ENCODE measurements at places on chromosomes 1 and 21. TPM values are rescaled to one million over a fixed set of nuclear protein-coding genes. Genes with fewer than 3 reads are reported as not detected.
A peak's percentile ranks its signal among the peaks of the same experiment; 100 is the strongest.

GRCh38 chr1:151266315-151266714 lies 11.8 kb downstream of the PSMD4 start:
- DNase-seq = no peak

DNA sequence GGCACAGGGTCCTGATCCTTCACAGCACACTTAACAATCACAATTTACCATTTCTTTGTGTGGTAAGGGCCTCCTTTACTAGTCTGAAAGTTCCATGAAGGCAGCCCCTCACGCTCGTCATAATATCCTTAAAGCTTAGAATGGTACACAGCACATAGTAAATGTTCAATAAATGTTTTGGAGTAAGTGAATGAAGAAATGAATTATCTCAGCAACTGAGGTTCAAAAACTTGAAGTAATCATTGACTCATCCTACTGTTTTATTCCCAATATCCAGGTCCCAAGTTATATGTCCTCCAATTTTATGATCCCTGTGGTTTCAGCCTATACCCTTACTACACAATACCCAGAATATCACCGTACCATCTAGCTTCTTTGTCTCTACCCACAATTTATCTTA lies 2.2 kb upstream of the C1orf162 start:
- DNase-seq = no peak

GRCh38 chr21:33135925-33136324 lies 66.0 kb downstream of the OLIG1 start:
- no peak for DNase-seq

DNA sequence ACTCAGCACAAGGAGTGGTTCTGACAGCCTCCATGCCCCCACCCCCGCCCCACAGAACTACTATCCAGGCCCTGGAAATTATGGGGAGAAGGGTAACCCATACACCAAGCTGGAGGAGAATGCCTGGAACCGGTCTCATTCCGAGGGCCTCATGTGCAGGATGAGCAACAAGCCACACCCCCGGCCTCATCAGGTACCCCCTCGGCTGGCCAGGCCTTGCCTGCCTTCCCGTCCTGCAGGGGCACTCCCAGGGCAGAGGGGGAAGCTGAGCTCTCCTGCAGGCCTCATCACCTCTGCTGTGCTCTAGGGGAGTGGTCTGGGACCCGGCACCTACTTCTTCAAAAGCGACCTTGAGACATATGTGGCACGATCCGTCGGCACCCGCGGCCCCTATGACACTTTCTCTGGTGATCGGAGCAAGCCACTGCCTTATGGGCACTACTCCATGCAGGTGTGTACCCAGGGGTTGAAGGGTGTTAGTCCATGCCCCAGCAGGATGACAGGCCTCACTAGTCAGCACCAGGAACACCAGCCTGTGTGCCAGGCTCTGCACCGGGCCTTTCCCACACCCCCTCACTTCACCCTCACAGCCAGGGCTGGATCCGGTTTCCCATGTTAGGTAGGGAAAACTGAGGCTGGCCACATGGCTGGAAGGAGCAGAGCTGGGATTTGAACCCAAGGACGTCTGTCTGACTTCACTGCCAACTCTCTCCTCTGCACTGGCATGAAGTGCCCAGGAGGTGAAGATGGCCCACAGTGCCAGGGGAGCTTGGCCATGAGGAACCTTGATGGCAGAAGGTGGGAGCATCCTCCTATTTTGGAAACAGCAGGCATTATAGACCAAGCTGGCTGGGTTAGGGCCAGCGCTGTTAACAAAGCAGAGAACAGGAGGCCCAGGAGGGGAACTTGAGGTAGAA lies 10.9 kb upstream of the TTC22 start:
- no peak for DNase-seq

- DNase-seq = no peak
Measured at GRCh38 chr1:109040627-109040988, 1.3 kb downstream of the WDR47 start.

DNA sequence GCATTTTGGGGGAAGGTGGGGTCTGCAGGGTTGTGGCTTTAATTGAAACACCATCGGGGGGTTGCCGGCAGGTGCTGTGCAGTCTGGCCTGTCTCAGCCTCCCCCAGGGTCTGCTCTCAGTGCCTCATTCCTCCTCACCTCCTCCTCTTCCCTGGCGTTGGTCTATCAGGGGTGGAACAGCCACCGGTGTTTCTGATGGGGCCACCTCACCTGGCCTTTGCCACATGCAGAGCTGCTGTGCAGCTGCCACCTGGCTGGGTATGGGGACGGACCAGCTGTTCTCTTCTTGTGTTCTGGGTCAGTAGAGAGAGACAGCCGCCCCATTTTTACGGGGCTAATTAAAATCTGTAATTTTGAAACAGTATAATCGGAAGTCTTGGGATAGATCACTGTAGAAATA lies 53.9 kb downstream of the SPSB1 start:
- DNase-seq = no peak

DNA sequence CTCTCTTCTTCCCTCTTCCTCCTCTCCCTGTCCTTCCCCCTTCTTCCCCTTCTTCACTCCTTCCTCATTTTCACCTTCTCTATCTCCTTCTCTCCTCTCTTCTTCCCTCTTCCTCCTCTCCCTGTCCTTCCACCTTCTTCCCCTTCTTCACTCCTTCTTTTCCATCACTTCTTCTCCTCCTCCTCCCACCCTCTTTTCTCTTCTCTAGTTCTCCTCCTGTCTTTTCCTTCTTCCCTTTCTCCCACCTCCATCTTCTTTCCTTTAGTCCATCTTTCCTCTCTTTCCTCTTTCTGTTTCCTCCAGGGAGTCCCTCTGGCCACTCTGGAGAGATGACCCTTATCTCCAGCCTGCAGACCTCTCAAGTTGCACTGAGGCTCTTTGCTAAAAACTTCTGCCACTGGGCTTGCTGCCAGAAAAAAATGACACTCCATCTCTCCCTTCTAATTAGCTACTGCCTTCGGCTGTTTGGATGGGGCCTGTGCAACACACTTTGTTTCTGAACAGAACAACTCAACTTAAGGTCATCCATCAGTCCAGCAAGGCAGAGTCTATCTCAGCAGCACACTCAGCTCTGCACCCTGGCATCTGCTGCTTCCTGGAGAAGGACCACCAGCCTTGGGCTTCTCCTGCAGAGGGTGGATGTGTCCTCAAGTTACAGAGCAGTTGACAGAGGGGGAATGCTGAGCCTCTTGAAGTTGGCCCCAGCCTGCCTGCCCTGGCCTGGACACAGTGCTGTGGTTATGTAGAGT lies 538.8 kb downstream of the MATN1 start:
- DNase-seq = no peak

- peak; percentile 10 for DNase-seq
Measured at GRCh38 chr1:85850238-85850637, 142.0 kb upstream of the ZNHIT6 start.

The PDC gene
- 0.16 TPM for polyA plus RNA-seq

GRCh38 chr1:232875536-232875935 lies 70.3 kb downstream of the MAP10 start:
- DNase-seq = no peak

DNA sequence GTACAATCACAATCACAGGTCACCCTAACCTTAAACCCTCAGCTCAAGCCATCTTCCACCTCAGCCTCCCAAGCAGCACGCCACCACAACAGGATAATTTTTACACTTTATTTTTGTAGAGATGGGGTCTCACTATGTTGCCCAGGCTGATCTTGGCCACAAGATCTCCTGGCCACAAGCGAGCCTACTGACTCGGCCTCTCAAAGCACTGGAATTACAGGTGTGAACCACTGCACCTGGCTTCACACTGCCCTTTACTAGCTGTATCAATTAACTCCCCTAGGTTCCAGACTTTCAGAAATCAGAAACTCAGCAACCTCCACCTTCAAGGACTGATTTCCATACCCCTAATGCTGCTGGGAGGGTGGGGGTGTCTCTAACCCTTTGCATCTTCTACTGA lies 37.0 kb downstream of the NUP133 start:
- DNase-seq = no peak

The FAM72A gene
- 6.7 TPM for polyA plus RNA-seq

DNA sequence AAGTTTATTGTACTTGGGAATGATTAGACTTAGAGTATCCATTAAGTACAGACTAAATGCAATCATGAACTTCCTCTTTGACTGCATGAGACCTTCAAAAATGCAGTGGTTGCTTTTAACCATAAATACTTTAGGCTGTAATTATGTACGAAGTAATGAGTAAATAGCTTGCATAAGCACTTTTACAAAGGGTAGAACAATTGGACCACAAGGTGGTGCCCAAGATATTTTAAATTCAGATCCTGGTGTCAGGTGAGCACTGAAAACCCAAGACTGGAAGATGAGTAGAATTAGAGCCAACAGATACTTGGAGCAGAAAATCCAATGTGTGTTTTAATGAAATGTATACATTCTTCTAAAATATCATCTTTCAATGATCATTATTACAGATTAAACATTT lies 43.4 kb upstream of the RHOU start:
- no peak for DNase-seq

The INSRR gene
- polyA plus RNA-seq = 1.5 TPM

GRCh38 chr1:208182880-208183645 lies 61.1 kb downstream of the PLXNA2 start:
- no peak for DNase-seq

DNA sequence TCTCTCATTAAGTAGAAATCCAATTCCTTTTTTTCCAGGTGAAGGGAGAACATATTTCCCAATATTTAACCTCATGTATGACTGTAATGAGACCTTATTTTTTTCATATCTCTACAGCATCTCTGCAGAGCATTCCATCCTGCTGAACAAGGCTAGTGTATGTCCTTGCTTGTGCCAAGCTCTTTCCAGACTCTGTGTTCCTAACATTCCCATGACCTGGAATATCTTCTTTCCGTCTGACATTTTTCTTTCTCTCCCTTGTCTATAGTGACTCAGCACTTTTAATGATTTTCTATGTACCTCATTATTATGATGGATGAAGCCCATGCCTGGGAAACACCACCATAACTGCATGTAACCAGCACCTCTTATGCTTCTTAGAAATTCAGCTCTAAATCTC lies 278.3 kb upstream of the NRIP1 start:
- DNase-seq = no peak

The PLPPR4 gene
- 1.4 TPM for polyA plus RNA-seq

The CLDN17 gene
- polyA plus RNA-seq = not detected

DNA sequence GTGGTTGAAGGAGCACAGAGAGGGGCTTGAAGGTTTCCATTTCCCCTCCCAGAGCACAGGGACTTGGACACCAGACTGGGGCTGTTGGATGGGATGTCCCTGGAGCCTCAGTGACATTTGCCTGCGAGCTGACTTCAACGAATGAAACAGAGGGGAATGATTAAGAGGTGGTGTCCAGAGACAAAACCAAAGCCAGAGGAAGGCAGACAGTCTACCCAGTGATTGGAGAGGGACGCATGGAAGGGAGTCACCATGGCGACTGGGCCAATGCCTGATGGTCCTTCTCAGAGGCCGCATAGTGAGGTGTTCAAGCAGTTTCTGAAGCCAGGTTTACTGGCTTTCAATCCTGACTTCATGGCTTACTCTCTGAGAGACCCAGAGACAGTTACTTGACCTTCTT lies 77.2 kb downstream of the NUF2 start:
- DNase-seq = no peak

The GPR25 gene
- polyA plus RNA-seq = not detected

DNA sequence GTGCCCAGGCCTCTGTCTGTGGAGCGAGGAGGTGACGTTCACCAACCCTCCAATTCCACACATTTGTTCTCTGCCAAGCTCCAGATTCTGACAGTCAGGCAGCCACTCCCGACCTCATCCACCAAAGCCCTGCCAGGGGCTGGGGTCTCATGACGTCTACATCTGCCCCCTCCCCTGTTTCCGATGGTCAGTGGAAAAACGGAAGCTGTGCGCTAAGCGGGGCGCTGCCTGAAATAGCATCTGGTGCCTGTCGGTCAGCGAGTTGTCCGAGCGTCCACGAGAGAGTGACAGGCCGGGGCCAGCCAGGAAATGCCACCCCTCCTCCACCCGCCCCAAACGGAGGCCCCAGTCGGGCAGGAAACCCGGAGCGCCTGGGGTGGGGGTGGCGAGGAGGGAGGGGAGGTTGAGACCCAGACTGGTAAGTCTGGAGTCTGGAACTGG lies 3.2 kb upstream of the TAL1 start:
- no peak for DNase-seq

DNA sequence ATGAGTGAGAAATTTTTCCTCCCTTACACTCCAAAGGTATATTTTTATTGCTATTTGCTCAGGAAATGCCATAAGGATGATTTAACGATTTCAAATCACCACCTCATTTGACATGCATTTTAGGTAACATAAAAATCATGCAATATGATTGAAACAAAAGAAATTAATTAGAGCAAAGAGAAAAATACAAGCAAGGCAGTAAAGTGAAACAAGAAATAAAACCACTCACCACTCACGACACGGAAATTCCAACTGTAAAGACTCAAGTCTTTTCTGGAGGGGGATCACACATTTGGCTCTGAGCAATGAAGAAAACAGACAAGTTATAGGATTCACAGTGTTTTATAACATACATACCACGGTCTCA lies 86.8 kb upstream of the ARHGAP29 start:
- DNase-seq = no peak

DNA sequence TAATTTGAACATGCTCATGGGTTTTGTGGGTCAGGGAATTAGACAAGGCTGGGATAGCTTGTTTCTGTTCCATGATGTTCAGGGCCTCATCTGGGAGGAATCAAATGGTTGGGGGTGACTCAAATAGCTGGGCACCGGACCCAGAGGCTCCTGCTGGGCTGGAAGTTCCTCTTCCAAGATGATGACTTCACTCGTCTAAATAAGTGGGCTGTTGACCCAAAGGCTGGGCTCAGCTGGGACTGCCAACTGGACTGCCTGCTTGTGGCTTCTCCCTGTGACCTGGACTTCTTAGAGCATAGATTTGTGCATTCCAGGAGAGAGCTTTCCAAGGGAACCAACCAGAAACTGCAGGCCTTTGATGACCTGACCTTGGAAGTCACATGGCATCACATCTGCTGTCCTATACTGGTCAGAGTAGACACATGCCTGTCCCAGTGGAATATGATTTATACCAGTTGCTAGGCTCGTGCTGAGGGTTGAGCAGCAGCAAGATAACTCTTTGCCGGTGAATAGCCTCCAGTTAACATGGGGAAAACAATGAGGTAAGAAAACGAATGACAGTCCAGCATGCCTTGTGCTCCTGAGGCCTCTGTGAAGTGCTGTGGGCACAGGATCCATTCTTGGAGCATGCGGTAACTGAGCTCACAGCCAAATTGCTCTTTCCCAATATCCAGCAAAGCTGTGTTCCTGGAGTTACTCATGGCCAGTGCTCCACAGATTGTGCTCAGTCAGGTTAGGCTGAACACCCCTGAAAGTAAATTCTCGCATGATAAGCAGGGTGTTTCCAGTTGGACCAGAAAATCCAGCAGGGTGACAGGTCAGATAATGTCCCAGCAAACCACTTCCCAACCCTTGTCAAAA lies 272.9 kb upstream of the TMEM51 start:
- DNase-seq = no peak

DNA sequence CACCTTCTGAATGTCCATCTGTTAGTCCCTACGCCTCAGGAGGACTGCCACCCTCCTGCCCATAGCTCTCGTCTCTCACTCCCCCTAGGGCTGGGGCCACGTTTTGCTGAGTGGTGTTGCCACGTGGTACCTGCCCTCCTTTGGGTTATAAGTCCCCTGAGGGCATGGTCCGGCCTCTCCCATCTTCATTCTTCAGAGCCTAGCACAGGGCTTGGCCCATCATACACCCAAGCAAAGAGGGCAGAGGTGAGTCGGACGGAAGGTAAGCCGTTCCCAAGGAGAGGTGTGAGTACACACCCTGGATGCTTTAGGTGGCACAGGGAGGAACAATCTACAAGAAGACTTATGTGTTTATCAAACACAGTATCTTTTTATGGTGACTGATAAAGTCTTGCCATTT lies 10.9 kb downstream of the PADI2 start:
- no peak for DNase-seq

The CCDC24 gene
- polyA plus RNA-seq = 21.4 TPM

The SLC1A7 gene
- 0.12 TPM for polyA plus RNA-seq

The GSTM1 gene
- polyA plus RNA-seq = 3.0 TPM

- DNase-seq = no peak
Measured at GRCh38 chr21:27812279-27812678, 845.4 kb upstream of the ADAMTS5 start.
